ENCODE measurements at places on chromosomes 11 and 22. TPM values are rescaled to one million over a fixed set of nuclear protein-coding genes. Genes with fewer than 3 reads are reported as not detected.

GRCh38 chr22:37148031-37148651 is 1.6 kb downstream of the IL2RB start:
- DNase-seq, result no peak

The DDTL gene
- total RNA-seq, result 1.6 TPM

The TP53AIP1 gene
- not detected for total RNA-seq

The SERPINH1 gene
- total RNA-seq, result 58.5 TPM
